ENCODE measurements at places on chromosomes 1 and 21. TPM values are rescaled to one million over a fixed set of nuclear protein-coding genes. Genes with fewer than 3 reads are reported as not detected.

DNA sequence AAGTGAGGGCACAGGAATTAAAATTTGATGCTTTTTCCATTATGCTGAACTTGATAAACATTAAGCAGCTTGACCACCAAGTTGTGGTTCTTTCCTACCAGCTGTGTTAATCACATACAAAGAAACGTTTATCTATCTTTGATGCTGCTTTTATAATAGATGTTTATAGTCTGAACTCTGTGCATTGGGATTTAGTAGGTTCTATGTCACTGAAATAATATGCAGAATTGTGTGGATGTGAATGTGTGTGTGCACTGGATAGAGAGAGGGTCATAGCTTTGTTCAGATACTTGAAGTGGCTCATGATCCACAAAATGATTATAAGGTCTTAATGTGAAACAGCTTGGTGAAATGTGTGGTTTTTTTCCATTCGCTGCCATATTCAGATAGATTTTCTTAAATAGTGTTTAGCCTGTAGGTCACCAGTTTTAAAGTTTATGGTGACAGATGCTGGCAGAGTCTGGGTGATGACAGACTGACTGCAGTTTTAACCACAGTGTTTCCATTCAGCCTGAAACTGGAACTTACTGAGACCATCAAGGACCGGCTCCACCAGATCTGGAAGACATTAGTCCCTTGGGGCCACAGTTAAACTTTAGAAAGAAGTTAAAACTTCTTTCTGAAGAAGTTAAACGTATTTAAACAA is 10.2 kb downstream of the DDI2 start:
- no peak for DNase-seq
- no peak overlapping the region for H3K4me3 ChIP-seq
- H3K27ac ChIP-seq = no peak overlapping the region
- H3K27me3 ChIP-seq = no peaks in the 10 kb centered on the region
- peaks cover 10% of the 10 kb centered on the region for H3K4me1 ChIP-seq

DNA sequence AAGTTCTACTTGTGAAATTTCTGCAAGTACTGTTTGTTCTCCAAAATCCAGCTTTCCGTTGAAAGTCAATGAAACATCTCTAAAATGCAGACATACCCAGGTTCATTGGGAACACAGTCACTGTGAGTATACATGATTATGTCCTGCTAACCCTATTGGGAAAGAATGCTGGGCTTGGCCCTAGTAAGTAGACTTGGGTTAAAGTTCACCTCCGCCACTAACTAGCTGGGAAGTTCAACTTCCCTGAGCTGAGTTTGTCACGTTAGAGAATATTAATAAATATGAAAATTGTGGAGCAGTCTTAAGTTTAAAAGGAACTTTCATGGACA is 10.5 kb upstream of the PGD start:
- DNase-seq = no peak
- no peak overlapping the region for H3K27ac ChIP-seq
- peaks cover 3% of the 10 kb centered on the region for H3K36me3 ChIP-seq
- H3K4me1 ChIP-seq = peaks cover 8% of the 10 kb centered on the region

GRCh38 chr1:243449373-243449772 is 193.5 kb downstream of the SDCCAG8 start:
- no peak overlapping the region for H3K27ac ChIP-seq
- H3K4me3 ChIP-seq = no peak overlapping the region
- DNase-seq = no peak
- no peaks in the 10 kb centered on the region for H3K4me1 ChIP-seq
- no peaks in the 10 kb centered on the region for H3K27me3 ChIP-seq
- no peaks in the 10 kb centered on the region for H3K36me3 ChIP-seq

- no peaks in the 10 kb centered on the region for H3K36me3 ChIP-seq
- no peak overlapping the region for H3K4me3 ChIP-seq
- no peaks in the 10 kb centered on the region for H3K27me3 ChIP-seq
- peaks cover 42% of the 10 kb centered on the region for H3K4me1 ChIP-seq
These were observed 138.7 kb downstream of the DHRS3 start for GRCh38 chr1:12479311-12479710.

- DNase-seq = peak; percentile 69
- peak within 1 kb of the TSS; percentile 100 for H3K27ac ChIP-seq
- no peaks in the 10 kb centered on the region for H3K27me3 ChIP-seq
- no peaks in the 10 kb centered on the region for H3K4me1 ChIP-seq
These were observed at the start of gene RNF187 for GRCh38 chr1:228487336-228488124. TSS of gene RNF187 (plus strand) at chr1:228487382.

GRCh38 chr1:201024625-201024998 is 1.1 kb upstream of the KIF21B start:
- H3K27ac ChIP-seq = no peak overlapping the region
- no peaks in the 10 kb centered on the region for H3K36me3 ChIP-seq
- H3K4me1 ChIP-seq = peaks cover 14% of the 10 kb centered on the region
- DNase-seq = no peak
- no peak overlapping the region for H3K4me3 ChIP-seq

DNA sequence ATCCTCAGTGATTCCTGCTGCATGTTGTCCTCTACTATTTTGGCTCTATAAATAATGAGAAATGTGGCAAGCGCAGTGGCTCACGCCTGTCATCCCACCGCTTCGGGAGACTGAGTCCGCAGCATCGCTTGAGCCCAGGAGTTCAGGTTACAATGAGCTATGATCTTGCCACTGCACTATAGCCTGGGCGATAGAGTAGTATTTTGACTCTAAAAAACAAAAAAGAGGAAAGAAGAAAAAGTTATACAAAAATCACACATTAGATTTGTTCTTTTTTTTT is 756 bp upstream of the SLC25A44 start:
- peak overlapping the region; percentile 93 for H3K4me3 ChIP-seq
- H3K36me3 ChIP-seq = peaks cover 3% of the 10 kb centered on the region
- no peaks in the 10 kb centered on the region for H3K4me1 ChIP-seq

DNA sequence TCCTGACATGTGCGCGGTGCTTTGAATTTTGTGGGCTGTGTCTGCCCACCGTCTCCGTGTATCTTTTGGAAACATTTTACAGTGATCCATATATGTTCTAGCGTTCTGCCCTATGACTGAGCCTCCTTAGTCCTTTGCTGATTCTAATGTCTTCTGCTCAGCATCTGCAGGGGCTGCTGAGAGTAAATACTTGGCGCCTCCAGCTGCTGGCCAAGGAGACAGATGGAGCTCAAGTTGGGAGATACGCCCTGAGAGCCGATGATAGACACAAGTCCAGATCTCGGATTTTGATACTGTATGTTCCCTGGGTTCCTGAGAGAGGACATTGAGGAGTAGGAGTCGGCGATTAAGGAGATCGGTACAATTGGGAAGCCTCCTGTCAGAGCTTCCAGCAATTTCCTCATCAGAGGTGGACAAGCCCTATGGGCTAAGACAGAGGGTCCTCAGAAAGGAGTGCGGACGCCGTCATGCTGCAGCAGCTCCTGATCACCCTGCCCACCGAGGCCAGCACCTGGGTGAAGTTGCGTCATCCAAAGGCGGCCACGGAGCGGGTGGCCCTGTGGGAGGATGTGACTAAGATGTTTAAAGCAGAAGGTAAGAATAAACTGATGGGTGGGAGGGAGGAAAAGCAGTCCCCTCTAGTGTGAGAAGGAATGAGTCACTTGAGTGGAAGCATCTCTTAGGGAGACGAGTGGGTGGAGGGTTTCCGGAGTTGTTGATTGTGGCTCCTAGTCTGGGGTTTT is 390 bp downstream of the ZFP69B start:
- DNase-seq = peak; percentile 36
- H3K4me3 ChIP-seq = peak overlapping the region; percentile 84
- H3K4me1 ChIP-seq = no peaks in the 10 kb centered on the region
- no peaks in the 10 kb centered on the region for H3K27me3 ChIP-seq

DNA sequence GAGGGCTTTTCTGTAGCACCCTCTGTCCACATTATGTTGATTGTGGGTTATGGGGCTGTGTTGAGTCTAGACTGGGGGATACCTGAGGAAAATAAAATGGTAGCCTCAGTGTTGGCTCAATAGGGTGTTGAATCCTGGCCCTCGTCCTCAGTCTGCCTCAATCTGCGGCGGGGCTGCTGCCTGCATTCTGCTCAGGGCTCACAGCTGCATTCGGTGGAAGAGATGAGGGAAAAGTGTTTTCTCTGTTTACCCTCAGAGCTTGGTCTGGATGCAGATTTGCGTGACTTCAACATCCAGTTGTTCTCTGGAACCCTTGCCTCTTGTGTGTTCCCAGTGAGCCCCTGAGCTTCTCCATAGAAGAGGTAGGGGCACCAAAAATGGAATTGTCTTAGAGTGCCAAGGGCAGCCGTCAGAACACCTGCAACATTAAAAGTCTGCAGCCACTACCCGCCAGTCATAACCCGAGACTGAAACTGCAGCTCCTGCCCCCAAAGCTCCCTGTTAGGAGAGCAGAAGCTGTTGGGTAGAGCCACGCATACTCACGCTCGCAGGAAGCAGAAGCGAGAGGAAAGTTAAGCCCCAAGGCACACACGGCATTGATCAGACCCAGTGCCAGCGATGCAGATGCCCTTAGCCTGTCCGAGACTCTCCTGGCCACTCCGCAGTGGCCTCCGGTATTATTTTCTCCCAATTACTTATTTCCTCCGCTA is 215.3 kb upstream of the C1orf174 start:
- H3K27me3 ChIP-seq = no peaks in the 10 kb centered on the region
- DNase-seq = no peak
- H3K36me3 ChIP-seq = no peaks in the 10 kb centered on the region
- no peak overlapping the region for H3K27ac ChIP-seq
- no peaks in the 10 kb centered on the region for H3K4me1 ChIP-seq

DNA sequence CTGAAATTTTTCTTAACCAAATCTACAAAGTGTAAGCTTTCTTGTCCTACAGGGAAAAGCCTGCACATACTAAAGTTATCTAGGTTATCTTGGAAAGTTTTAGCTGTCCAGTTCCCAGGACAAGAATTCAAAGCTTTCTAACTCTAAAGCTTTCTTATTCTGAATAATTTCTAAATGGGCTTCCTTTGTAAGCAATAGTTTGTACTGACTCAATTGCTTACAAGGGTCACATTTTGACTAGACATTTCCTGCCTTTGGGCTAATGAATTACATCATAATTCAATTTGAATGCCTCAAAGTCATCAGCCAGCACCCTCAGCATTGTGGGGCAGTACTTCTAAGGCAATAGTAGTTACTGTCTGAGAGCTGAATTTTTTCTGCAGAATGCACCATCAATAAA is 223.0 kb downstream of the LTN1 start:
- no peak overlapping the region for H3K4me3 ChIP-seq
- H3K27ac ChIP-seq = no peak overlapping the region
- no peaks in the 10 kb centered on the region for H3K27me3 ChIP-seq
- H3K36me3 ChIP-seq = no peaks in the 10 kb centered on the region

DNA sequence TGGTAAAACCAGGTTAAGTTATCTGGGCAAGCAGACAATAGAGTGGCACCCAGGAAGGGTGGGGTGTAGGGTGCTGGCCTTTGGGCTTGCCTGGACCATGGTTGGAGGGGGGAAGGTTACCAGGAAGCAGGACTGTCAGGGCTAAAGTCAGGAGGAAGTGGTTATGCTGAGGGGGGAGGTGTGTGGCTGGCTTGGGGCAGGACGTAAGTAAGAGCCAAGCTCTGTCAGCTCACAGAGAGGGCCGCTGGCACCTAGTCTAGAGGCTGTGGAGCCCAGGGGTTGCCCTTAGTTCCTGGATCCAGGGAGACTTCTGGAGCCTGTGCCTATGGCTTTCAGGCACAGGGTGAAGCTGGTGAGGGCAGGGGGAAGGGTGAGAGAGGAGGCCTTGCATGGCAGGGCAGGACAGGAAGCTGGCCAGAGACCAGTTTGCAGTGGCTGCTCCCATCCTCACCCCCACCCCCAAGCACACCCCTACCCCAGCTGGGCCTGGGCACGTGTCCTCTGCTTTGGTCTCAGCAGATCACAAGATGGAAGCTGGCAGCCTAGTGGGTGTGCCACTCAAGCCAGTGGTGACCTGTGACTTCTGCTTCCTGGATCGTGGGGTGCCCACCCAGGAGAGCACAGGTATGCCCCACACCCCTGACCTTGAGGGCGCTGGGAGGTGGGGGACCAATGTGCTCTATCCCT is 20.5 kb upstream of the SMYD3 start:
- H3K27me3 ChIP-seq = no peaks in the 10 kb centered on the region

DNA sequence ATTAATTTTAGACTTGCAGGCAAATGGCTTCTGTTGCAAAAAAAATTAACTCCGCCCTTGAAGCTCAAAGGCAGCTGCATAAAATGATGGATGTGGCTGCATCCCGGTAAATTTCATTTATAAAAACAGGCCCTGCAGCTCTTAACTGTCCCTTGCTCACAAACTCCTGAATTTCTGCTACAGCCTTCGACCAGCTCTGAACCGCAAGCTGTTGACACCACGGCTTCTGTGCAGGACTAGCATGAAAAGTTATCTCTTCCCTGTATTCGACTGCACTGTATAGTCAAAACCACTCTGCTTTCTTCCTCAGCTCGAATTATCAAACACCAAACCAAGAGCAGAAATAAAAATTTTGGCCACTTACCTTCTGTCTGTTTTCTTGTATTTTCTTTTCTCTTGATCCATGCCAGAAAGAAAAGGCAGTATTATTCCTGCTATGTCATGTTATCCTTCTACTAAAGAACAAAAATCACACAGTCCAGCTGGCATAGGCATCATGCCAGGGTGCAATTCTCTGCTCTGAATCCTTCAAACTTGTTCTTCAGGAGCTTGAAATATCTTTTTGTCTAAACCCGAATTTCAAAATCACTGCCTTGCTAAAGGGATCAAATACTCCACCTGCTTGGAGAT is 195.5 kb upstream of the NCAM2 start:
- no peaks in the 10 kb centered on the region for H3K4me1 ChIP-seq
- H3K36me3 ChIP-seq = no peaks in the 10 kb centered on the region
- no peak overlapping the region for H3K4me3 ChIP-seq
- no peak for DNase-seq
- no peak overlapping the region for H3K27ac ChIP-seq

Gene CD247
- 7.7 TPM for total RNA-seq

Gene LYPLAL1
- 50.9 TPM for total RNA-seq

Gene NR5A2
- 6.3 TPM for total RNA-seq

Gene RCOR3
- 64.9 TPM for total RNA-seq

Gene GBP7
- not detected for total RNA-seq

Gene OR2AK2
- not detected for total RNA-seq

Gene EFNA4
- 7.6 TPM for total RNA-seq

Gene ATAD3C
- total RNA-seq = 10.0 TPM

Gene SLC25A34
- total RNA-seq = 1.5 TPM

Gene PPP1R8
- 38.6 TPM for total RNA-seq
